ENCODE measurements at places on chromosomes 6 and 20.

- no peak for DNase-seq
These were observed 111.9 kb downstream of the ANKRD60 start for GRCh38 chr20:58116505-58116904.

DNA sequence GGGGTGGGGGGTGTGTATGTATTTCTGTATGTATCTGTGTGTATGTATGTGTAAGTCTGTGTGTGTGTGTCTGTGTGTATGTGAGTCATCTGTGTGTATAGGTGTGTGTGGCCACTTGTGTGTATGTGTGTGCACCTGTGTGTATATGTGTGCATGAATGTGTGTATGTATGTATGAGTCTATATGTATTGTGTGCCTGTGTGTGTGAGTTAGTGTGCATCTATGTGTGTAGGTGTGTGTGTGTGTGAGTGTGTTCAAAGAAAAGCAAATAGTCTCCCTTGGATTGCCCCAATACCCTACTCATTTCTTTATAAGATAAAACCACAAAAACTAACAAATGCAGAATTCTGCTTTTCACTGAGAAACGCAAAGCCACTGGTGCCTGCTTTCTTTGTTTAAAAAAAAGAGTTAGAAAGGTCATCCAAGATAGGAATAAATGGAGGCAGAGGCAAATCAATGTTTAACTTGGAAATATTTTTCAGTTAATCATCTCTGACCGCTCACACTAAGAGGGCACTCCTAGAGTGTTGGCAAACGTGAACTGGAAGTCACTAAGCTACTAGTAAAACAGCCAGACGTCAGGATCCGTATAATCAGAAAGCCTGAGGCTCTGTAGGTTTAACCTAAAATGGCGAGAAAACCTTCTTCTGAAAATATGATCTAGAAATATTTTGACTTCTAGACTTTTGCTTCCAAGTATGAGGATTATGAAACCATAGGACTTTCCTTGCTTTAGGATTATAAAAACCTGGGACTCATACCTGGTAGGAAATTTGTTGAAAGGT is 37.4 kb upstream of the JAG1 start:
- no peak for DNase-seq

DNA sequence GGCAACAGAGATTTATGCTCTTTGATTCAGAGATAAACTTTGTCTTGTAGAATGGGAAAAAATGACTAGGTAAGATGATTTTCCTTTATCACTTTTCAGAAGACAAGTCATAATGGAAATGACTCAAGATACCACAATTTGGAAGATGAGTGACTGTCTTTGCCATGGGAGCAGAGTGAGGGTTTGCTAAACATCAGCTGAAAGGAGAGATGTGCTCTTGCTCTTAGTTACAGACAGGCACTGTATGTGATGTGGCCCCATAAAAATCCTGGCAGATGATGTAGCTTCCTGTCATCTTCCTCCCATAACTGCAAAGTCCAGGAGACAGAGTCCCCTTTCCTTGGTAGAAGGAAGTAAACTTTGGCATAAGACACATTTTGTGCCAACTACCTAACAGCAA is 47.6 kb downstream of the BACH2 start:
- DNase-seq, result no peak

DNA sequence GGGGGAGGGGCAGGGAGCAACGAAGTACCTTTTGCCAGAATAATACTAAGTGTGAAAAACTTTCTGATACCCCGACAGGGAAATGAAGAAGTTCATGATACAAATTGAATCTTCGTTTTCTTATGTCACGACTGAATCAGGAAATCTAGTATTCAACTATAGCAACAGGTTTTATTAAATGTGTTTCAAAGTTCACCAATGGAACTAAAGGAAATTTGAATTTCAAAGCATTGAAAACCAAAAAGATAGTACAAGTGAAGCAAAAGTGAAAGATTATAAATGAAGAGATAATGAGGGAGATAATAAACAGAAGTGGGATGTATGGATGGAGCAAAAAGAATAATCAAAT is 333.2 kb downstream of the ADGRB3 start:
- DNase-seq, result no peak

DNA sequence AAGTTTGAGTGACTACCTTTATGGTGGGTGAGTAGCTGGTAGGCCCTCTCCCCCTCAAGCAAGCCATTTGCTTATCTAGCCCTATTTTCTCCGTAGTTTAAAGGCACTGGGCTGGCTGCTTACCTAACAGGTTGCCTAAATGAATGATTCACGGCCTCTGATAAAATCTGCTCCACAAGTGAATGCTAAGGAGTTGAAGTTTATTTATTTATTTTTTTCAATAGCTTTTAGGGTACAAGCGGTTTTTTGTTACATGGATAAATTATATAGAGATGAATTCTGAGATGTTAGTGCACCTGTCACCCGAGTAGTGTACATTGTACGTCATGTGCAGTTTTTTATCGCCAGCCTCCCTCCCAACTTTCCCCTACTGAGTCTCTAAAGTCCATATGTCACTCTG is 8.3 kb upstream of the CDH26 start:
- DNase-seq, result no peak

GRCh38 chr6:160043784-160044183 is 74.9 kb downstream of the IGF2R start:
- no peak for DNase-seq
